ENCODE measurements at places on chromosomes 2 and 18.

DNA sequence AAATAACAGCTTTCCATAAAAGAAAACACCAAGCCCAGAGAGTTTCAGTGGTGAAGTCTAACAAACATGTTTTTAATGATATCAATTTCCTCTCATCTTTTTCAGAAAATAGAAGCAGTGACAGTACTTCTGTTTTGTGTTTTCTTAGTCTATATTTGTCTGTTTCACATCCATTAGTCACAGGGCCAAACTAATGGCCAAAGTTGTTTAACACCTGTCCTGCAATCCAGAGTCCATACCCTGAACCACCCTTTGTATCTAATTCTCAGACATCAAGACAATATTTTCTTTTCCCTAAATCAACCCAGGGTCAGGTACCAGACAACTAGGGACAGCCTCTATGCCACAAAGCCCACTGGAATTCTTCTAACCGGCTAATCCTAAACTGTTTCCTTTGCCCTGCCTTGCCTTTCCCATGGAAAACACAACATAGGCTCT lies 25.9 kb downstream of the TMSB10 start:
- no peak for DNase-seq

DNA sequence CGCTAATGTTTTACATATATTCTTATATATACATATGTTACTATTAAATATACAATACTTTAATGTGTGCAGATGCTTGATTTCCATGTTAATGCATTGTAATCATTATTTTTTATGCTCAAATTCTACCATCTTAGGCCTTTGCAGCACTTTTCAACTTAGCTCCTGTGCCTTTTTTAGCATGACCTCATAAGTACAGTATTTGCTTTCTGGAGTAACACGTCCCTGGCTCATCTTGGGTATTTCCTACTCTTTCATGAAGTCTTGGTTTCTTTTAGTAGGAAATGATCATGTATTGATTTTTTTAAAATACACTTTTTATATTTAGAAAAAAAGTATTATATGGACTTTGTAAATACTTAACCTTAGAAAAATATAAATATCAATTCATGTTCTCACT lies 36.5 kb downstream of the CAB39 start:
- DNase-seq: peak; percentile 53

- DNase-seq: no peak
Observed at GRCh38 chr2:165453561-165454094, 15.9 kb upstream of the CSRNP3 start.

GRCh38 chr18:3321133-3321812 lies 59.3 kb downstream of the MYL12B start:
- DNase-seq: peak; percentile 69

DNA sequence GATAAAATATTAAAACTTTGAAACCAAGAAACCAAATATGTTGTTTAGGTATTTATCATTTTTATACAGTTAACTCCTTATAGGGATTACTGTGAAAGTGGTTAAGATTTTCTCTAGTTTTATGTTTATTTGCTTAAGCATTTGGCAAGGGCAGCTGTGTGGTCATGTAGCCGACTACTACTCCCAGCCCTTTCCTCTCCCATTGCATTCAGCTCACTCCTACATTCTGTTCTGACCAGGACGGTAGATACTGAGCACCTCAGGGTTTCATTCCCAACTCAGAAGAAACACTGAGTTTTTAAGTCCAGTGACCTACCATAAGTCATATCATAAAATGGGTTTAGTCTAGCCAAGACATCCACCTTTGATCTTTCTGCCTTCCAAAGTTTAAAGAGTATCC lies 19.8 kb downstream of the FZD5 start:
- DNase-seq: no peak

DNA sequence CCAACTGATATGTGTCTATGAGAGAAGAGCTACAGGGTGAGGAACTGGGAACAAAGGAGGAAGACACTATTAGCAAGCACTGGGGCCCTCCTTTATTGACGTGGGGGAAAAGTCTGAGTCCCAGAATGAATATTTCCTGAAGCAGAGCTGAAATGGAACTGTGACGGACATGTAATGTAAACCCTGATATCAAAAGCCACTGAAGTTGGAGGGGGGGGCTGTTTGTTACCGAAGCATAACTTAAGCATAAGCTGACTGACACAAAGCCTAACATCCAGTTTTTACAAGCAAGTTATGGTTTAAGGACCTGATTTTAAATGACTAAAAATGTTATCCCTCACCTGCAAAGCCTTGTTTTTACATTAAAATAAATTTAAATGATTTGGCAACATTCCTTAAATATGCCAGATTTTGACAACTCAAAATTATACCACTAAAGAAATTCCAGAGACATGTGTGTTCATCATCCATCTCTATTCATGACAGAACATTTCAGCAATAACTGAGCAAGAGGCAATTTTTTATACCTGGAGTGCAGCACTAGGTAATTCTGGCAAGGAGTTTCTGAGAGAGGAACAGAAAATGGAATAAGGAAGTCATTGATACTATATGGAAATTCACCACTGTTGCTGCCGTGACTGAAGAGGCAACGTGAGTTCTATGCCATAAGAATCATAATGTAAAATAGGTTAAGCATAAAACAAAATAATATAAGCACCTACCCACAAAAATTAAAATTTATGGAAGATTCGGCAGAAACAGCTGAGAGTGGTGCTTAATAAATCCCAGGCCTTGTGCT lies 186.0 kb downstream of the AFF3 start:
- no peak for DNase-seq

DNA sequence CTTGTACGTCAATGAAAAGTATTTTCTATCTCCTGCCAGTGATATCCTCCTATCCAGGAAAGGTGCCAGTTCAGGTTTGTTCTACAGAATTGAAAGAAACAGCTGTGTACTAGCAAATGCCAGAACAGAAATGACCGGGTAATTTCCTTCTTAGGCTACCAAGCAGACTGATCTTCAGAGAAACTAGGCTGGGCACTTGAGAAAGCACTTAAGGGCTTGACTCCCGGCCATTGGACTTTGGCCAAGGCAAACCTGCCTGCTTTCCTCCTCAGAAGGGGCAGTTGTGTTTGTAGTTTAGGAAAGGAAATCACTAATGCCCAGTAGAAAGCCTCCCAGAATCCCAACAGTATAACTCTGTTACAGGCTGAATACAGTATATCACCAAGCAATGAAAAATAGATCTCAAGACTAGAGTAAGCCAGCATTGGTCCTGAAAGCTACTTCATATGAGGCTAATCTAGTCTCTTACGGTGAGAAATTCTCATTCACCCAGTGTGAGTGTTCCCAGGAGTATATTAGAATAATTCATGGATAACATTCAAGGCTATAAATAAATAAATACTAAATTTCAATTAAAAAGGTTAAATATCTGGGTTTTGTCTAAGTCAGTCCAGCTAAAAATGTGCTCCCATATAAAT lies 43.0 kb upstream of the COL5A2 start:
- peak; percentile 20 for DNase-seq

- DNase-seq: peak; percentile 42
Observed at GRCh38 chr2:41871080-41871479, 176.7 kb upstream of the PKDCC start.

GRCh38 chr18:79540904-79541282 lies 138.7 kb upstream of the CTDP1 start:
- no peak for DNase-seq
